ENCODE measurements at places on chromosomes 11 and 22.

- H3K27ac ChIP-seq: peak overlapping the region; percentile 80
- no peaks in the 10 kb centered on the region for H3K36me3 ChIP-seq
- no peak for DNase-seq
- H3K27me3 ChIP-seq: no peaks in the 10 kb centered on the region
Measured at GRCh38 chr11:123231777-123232176, 36.7 kb upstream of the CLMP start.

- H3K4me3 ChIP-seq: no peak overlapping the region
- no peaks in the 10 kb centered on the region for H3K27me3 ChIP-seq
- no peak overlapping the region for H3K27ac ChIP-seq
- no peak for DNase-seq
- H3K4me1 ChIP-seq: peaks cover 3% of the 10 kb centered on the region
- H3K36me3 ChIP-seq: no peaks in the 10 kb centered on the region
Measured at GRCh38 chr11:83523676-83524075, 237.5 kb upstream of the CCDC90B start.

GRCh38 chr11:92440701-92441442 lies 216.3 kb downstream of the FAT3 start:
- no peaks in the 10 kb centered on the region for H3K4me1 ChIP-seq
- no peaks in the 10 kb centered on the region for H3K27me3 ChIP-seq
- no peaks in the 10 kb centered on the region for H3K36me3 ChIP-seq
- no peak overlapping the region for H3K27ac ChIP-seq

GRCh38 chr22:32992821-32993220 lies 65.4 kb downstream of the SYN3 start:
- DNase-seq: no peak
- H3K4me1 ChIP-seq: peaks cover 3% of the 10 kb centered on the region
- H3K27ac ChIP-seq: no peak overlapping the region
- H3K4me3 ChIP-seq: no peak overlapping the region
- peaks cover 4% of the 10 kb centered on the region for H3K27me3 ChIP-seq

DNA sequence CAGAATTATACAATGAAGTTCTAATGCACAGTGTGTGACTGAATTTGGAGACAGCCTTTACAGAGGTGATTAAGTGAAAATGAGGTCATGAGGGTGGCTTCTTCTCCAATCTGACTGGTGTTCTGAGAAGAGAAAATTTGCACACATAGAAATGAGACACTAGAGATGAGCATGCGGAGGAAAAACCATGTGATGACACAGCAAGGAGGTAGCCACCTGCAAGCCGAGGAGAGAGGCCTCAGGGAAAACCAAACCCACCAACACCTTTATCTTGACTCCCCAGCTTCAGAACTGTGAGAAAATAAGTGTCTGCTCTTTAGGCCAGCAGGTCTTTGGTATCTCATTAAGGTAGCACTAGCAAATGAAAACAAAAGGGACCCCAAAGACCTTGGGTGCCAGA lies 93.2 kb downstream of the GGTLC2 start:
- no peaks in the 10 kb centered on the region for H3K36me3 ChIP-seq
- no peaks in the 10 kb centered on the region for H3K4me1 ChIP-seq
- no peak for DNase-seq
- no peak overlapping the region for H3K4me3 ChIP-seq

GRCh38 chr22:42286205-42286604 lies 15.8 kb upstream of the TCF20 start:
- H3K4me1 ChIP-seq: peaks cover 30% of the 10 kb centered on the region
- H3K4me3 ChIP-seq: no peak overlapping the region
- H3K27me3 ChIP-seq: peaks cover 14% of the 10 kb centered on the region
- DNase-seq: no peak
- no peak overlapping the region for H3K27ac ChIP-seq
- H3K36me3 ChIP-seq: no peaks in the 10 kb centered on the region

All from large intestine (tissue), 12 donors.